ENCODE measurements at places on chromosomes 1 and 21.

GRCh38 chr21:20996421-20997310 is 1.5 kb upstream of the NCAM2 start:
- DNase-seq, result no peak

- no peak for DNase-seq
Observed at GRCh38 chr1:202203238-202204039, 9.8 kb downstream of the LGR6 start.

GRCh38 chr1:247387565-247387964 is 28.4 kb upstream of the NLRP3 start:
- DNase-seq, result no peak

GRCh38 chr1:248710305-248710900 is 7.8 kb upstream of the OR14I1 start:
- no peak for DNase-seq

DNA sequence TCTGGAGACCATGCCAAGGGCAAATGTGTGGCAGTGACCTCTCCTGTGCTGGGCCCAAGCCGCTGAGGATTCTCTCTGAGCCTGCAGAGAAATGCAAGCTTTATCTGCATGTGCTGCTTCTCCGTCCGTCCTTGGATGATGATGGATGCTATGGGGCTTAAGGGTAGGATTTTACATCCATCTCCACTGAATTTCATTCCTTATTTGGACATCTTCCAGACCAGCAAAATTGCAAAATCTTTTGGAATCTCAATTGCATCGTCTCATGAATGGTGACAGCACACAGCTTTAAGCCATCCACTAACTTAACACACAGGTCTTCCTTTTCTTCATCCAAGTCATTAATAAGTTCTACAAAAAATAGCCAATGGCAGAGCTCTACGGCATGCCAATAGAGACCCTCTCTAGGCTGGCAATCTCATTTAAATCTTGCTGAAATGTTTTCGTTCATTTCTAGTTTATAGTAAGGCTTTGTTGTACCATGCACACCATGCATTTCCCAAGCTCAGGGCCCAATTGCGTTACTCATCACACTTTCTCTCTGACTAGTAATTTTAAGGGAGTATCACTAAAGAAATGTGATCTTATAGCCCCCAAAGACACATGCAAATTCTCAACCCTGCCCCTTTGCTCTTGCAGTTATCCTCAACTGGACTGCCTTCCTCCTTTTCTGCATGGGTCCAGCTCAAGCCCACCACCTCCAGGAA is 11.1 kb downstream of the BATF3 start:
- no peak for DNase-seq

GRCh38 chr1:2205191-2205952 is 10.8 kb upstream of the FAAP20 start:
- peak; percentile 99 for DNase-seq

DNA sequence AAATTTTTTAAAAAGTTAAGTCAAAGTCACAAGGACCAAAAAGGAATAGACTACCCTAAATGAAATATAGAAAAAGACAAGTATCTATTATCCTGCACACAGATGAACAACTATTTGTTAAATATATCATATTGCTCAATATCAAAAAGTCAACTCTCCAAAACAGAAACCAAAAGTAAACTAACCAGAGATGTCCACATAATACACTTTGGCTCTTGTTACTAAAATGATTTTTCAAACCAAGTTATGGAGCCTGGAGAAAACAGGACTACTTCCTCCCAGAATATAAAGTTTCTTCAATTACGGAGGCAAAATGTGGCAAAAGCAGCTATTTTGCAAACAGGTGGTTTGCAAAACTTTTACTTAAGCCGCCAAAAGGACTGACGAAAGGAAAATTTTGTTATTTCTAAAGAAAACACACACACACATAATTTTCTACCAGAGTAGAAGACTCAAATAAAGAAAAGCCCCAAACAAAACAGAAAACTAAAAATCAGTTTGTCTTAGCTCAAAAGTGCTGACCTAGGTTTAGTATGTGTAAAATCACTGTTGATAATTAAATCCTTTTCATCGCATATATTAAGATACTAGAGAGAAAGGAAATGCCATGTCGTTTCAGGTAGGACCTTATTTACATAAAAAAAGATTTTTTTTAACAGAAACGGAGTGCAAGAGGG is 1.1 kb downstream of the DPYD start:
- no peak for DNase-seq

DNA sequence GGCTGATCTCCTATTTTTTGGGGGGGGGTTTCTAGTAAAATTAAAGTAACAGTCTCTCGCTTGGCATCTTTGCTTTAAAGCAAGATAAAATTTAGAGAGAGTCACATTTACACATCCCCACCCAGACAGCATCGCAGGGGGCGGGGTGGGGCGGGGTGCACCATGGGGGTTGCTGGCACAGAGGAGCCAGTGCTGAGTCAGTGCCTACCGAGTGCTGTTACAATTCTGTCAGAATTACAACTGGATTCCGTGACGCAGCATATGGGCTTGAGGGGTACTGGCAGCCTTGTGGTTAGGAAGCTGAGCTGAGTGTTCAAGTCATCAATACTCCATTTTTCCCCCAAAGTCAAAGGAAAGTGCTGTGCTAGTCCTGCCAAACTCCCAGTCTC is 175.9 kb downstream of the PRDM16 start:
- no peak for DNase-seq

GRCh38 chr21:26686278-26686677 is 113.2 kb upstream of the CYYR1 start:
- DNase-seq, result no peak

DNA sequence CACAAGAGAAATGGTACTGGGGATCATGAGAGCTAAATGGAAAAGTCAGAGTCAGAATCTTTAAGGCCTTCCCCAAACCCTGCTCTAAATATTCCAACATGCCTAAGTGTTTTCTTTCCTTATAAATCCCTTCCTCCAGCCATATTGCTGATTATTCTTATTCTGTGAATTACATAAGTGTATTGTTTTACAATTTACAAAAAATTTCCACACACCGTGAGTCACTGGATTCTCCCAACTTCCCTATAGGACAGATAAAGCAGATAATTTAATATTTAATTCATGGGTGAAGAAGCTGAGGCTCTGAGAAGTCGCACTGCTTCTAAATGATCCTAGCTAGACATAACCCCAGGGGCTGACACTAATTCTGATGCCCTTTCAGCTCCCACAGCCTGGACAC is 243.3 kb upstream of the JUN start:
- no peak for DNase-seq

DNA sequence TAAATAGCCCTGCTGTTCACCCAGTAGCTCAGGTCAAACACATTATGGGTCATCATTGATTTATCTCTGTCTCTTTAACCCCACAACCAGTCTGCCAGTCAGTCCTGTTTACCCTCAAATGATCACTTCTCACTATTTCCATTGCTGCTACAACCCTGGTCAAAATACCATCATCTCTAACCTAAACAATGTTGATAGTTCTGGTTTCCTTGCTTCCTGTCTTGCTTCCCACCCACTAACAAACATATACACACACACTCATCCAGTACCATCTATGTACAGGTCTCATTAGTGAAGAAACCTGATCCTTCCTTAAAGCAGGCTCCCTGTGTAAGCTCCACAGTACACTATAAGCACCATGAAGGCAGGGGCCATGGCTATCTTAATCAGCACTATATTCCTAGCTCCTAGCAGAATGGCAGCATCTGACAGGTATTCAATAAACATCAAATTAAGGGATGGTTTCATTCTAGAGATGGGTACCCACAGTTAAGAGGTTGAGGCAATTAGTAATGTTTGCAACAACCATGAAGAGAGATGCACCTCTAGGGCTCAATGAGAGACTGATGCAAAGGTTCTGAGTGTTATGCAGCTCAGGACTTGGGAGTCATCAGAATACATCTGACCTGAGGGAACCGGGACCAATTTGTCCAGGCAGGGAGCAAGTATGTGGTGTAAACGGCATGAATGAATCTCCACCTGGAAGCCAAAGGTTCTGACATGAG is 10.0 kb upstream of the TGFBR3 start:
- no peak for DNase-seq

DNA sequence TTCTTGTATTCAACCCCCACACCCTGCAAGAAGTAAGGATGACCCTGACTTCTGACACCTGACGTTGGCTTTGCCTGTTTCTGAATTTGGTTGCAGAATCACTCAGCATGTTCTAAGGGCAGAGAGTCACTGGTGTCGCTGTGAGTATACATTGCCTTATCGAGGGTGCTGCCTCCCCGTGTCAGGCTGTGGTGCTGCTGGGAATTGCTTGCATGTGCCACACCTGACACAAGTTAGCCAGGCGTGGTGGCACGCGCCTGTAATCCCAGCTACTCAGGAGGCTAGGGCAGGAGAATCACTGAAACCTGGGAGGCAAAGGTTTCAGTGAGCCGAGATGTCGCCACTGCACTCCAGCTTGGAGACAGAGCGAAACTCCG is 45.9 kb downstream of the WDR4 start:
- DNase-seq, result no peak

- peak; percentile 41 for DNase-seq
Observed at GRCh38 chr1:18890706-18891425, 11.5 kb downstream of the ALDH4A1 start.

DNA sequence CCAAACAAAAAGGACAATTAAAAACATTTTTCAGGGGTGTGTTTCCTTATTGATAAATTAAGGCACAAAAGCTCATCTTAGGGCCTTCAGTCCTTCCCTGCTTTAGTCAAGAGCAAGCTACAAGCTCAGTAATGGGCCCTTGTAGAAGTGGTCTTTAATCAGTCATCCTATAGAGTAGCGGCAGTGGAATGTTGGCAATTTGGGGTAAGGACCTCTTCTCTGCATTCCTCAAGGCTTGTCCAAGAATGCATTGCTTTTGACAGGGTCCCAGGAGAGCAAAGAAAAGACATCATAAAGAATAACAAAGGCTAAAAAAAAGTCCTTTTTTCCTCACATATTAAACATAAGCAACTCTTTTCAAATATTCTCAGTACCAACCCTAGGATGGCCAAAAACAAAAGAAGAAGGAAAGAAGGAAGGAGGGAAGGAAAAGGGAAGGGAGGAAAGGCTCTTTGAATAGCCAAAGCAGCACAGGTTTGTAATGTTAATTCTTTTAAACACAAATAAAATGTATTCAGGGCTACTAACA is 27.3 kb upstream of the CAMK1G start:
- no peak for DNase-seq

DNA sequence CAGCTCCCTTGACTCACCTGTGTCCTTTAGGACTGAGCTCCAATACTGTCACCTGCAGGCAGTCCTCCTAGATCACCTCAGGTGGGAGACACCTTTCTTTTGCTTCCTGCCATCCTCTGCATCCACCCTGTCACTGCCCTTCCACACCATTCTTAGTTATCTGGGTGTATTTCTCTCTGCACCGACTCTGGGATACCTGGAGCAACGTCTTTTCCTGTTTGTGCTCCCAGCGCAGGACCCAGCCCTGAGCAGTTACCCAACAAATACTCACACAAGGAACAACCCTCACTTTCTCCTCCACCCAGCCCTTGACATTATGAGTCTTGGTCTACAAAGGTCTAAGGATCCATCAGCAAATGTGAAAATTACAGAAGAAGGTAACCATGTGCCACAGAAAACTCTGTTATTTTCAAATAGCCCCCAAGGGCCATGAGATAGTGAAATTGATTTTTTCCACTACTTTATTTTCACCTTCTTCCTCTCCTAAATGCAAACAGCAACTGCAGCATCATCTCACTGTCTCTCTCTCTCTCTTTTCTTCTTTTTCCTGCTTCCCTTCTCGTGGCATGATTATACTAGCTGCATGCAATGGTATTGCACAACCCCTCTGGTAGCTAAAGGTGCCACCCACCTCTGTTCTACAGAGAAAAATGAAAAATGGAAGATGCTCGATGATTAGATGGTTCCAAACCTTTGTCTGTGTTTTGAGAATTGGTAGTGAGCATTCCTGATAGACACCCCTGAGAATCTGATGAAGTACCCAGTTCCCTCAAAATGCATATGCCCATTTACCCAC is 89.0 kb downstream of the MIS18A start:
- DNase-seq, result no peak

DNA sequence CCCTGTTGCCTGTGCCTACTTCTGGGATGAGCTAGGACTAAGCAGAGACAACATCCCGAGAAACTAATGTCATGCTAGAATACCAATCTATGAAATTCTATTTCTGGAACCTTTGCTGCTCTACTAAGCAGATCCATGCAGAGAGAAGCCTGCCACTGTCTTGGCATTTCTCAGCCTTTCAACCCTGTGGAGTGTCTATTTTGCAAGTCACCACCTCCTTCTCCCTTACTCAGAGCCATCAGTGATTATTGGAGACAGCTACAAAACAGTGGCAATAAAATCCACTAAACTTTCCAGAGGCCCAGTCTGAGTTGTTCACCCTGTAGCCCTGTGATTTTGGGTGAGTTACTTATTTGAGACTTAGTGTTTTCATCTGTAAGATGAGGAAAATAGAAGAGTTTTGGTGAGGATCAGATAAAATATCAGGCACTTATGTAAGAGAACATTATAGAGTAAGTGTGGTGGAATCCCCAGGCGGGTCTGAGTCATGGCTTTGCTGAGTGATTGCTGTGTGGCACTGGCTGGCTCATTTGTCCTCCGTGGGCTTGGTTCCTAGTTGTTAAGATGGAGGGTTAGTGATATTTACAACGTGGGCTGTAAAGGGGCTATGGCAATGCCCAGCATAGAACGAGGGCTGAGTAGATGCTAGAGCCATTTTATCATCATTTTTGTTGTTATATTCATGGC is 61.1 kb downstream of the FMN2 start:
- no peak for DNase-seq

- no peak for DNase-seq
Observed at GRCh38 chr1:1085171-1085841, 11.2 kb upstream of the RNF223 start.

GRCh38 chr1:33306653-33307493 is 14.0 kb downstream of the A3GALT2 start:
- no peak for DNase-seq
